Mesenchymal stem cell (in vitro differentiated cells and primary cell): ENCODE measurements at places on chromosomes 2 and 18.

GRCh38 chr2:187148059-187148714 lies 299.2 kb upstream of the ZSWIM2 start:
- H3K4me1 ChIP-seq = no peaks in the 10 kb centered on the region
- H3K27me3 ChIP-seq = no peaks in the 10 kb centered on the region
- no peak for DNase-seq
- no peak overlapping the region for H3K4me3 ChIP-seq
- H3K36me3 ChIP-seq = no peaks in the 10 kb centered on the region

DNA sequence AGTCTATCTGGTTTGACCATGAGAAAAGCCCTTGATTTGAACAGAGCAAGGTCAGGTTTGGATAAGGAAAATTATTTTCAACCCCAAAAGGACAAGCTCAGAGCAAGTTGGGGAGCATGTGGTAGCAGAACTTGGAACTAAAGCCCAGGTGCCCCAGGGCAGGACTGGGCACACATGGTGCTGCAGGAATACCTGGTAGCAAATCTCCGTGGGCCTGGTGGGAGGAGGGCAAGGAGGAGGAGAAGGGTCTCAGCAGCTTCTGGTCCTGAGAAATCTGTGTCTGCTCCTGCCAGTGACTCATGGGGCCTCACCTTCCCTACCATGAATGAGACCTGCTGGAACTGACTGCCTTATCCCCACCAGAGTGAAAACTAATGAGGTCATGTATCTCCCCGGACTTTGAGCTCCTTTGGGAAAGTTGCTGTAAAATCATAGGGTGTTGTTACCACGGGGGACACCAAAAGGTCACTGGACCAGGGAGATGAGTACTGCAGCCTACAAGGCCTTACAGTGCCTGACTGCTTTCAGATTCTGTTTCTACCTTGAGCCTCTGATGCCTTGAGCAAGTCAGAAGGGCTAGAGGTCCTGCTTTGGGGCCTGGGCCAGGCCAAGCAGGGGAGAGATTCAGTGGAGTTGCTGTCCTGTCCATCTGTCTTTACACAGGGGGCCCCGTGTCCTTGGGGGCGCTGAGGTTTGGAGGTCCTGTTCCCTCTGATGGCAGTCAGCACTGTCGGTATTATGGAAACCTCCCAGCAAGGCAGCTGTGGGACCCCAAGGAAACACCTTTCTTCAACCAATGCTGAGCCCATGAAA lies 304.0 kb downstream of the MYCN start:
- peaks cover 5% of the 10 kb centered on the region for H3K27me3 ChIP-seq
- H3K4me3 ChIP-seq = no peak overlapping the region
- no peaks in the 10 kb centered on the region for H3K4me1 ChIP-seq
- DNase-seq = no peak
- no peaks in the 10 kb centered on the region for H3K36me3 ChIP-seq
- H3K27ac ChIP-seq = no peak overlapping the region

DNA sequence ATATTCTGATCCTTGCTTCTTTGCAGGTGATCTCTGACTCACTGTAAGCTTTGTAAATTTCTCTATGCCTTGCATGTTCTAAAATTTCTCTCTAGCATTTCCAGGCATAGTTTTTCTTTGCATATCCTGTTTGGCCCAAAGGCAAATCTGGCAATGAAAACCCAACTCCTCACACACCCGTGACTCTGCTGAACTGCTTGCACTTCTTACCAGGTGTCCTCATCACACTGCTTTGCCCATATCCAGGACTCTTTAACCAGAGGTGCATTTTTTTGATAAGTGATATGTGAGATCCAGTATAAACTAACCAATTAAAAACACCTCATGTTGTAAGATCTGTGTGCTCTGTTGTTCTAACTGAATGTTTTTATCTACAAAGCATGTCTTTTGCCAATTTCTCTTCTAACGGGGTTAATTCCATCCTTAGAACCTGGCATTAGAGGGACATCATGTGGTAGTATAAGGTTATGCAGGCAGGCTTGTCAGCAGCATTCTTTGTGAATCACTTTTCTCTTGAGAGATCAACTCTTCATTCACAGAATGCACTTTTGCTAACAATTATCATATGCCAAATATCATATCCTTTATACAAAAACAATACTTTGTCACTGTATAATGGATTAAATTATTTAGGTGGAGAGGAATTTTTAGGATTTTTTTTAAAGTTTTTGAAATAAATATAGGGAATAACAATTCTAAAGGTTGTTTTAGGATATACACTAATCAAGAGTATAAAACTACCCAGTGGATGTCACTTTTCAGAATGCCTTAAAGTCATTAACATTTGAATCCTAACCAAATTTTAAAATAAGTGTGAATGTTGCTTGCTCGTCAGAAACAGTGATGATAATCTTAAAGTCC lies 20.8 kb upstream of the TMX3 start:
- H3K27me3 ChIP-seq = no peaks in the 10 kb centered on the region
- H3K4me1 ChIP-seq = no peaks in the 10 kb centered on the region
- H3K27ac ChIP-seq = no peak overlapping the region
- DNase-seq = peak; percentile 59

DNA sequence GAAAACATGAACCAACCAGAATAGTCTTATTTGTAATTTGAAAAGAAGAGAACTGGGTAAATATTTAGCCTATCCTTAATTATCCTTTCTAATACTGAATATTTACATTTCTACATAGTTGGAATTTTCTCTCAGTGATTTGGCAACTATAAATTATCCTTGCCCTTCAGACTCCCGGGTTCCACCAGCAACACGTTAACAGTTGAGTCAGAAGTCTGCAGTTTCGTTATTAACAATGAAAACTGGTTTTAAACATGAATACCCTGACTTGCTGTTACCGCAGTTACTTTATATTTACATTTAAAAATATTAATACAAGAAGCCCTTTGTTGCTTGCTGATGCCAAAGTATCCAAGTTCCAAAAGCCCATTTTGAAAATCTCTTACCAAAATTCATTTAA lies 673.0 kb downstream of the ARHGAP15 start:
- H3K4me3 ChIP-seq = no peak overlapping the region
- peak; percentile 72 for DNase-seq
